ENCODE measurements at places on chromosomes 12 and 14.

- DNase-seq, result peak; percentile 73
These were observed 46.7 kb downstream of the TMCC3 start for GRCh38 chr12:94603434-94604365.

- DNase-seq, result no peak
These were observed 153.0 kb downstream of the PHETA1 start for GRCh38 chr12:111215881-111216280.

DNA sequence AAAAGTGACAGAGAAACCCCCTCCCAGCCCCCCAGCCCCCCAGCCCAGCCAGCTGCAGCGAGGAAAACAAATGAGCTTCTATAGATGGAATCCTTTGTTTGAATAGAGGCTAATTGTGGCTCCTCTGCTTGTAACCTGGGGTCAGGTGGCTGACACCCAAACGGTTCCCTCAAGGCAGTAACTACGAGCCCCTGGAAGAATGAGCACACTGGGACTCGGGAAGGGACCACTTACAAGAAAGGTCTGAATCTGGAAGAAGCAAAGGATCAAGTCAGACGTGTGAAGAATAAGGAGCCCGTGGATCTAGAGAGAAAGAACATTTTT is 108.7 kb upstream of the FUT8 start:
- no peak for DNase-seq

DNA sequence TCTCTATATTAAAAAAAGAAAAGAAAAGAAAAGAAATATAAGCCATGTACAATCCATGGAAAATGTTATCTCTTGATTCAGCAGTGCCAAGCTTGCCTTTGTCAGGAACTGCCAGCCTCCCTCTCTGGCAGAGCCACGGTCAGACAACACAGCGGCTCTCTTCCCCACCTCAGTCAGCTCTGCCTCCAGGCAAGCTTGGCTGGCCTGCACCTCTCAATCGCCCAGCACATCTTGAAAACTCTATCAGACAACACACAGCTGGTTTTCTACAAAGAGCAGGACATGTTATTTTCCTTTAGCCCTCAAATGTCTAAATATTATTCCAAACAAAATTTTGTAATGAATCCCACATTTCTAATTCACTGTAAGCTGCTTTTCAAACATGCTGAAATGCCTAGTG is 20.0 kb upstream of the GCH1 start:
- no peak for DNase-seq

GRCh38 chr12:112419297-112420133 is 768 bp downstream of the PTPN11 start:
- DNase-seq, result no peak

DNA sequence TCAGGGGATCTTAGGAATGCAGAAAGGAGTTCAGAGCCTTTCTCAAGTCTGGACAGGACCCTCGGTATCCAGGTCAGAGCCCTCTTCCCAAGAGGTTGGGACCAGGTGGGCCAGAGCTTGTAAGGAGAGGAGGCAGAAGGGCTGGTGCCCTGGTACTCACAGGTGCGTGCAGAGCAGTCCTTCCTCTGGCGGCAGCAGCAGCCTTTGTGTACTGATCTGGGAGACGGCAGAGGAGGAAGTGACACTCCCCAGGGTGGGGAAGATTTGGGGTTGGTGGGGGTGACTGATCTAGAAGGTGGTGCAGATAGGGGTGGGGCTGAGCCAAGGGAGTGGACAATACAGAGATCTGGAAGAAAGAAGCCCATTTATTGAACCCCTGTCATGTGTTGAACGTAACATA is at the start of gene ITGB7:
Gene ITGB7, minus strand, starts transcription at position 210 of the 400 bp plus-strand sequence. CDS start 6,808 bp downstream, outside the sequence.
- DNase-seq, result peak; percentile 82

All from activated CD8-positive, alpha-beta memory T cell treated with anti-CD3 and anti-CD28 coated beads, Interleukin-2, amount 50 U/mL, for 48 hours (primary cell).